ENCODE measurements at places on chromosomes 1 and 21.
A peak's percentile ranks its signal among the peaks of the same experiment; 100 is the strongest.

GRCh38 chr1:59985911-59986515 is 59.4 kb upstream of the CYP2J2 start:
- DNase-seq, result no peak

- no peak for DNase-seq
These were observed 119.9 kb downstream of the KCNJ15 start for GRCh38 chr21:38376693-38377092.

DNA sequence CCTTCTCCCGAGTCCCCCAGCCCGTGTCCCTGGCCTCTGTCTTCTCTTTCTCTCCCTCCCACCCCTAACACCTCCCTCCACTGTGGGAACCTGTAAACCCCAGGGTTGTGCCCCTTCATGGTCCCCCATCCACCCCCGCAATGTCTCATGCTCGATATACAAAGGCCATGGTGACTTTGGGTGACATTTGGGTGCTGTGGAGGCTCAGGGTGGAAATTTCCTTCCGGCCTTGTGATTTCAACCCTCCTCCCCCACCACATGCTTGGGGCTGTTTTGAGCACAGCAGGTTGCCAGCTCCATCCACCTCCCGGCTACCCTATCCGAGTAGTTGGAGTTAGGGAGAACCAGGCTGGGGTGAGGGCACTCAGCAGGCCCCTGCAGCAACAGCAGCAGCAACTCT is 25.7 kb upstream of the VPS13D start:
- DNase-seq, result no peak

DNA sequence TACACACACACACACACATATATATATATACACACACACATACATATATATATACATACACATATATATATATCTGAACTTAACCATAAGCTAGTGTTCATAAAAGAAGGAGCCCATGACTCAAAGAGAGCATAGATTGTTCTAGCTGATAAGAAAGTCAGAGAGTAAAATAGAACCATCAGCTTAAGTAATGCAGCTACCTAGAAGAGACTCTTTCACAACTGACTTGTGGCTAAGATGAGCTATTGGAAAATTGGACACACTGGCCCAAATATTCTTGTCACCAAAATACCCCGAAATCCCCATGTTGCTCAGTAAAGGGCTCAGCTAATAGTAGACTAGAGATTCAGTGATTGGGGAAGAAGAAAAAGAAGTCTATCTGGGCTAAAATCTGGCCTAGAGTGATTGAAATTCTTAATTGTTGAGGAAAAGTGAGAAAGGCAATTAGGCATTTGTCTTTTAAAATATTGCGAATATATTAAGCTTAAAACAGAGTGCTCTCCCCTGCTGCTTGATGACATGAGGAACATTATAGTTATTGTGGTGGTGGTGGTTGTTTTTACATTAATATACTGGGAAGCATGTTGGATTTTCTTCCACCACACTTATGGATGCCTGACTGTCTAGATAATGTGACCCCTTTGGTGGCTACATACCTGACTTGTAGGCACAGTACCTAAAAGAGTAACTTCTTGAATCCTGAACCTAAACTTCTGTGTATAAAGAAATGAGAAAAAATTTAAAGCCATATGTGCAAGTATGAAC is 6.3 kb downstream of the SLAMF1 start:
- no peak for DNase-seq

GRCh38 chr1:173508541-173508940 is 31.4 kb downstream of the PRDX6 start:
- no peak for DNase-seq

DNA sequence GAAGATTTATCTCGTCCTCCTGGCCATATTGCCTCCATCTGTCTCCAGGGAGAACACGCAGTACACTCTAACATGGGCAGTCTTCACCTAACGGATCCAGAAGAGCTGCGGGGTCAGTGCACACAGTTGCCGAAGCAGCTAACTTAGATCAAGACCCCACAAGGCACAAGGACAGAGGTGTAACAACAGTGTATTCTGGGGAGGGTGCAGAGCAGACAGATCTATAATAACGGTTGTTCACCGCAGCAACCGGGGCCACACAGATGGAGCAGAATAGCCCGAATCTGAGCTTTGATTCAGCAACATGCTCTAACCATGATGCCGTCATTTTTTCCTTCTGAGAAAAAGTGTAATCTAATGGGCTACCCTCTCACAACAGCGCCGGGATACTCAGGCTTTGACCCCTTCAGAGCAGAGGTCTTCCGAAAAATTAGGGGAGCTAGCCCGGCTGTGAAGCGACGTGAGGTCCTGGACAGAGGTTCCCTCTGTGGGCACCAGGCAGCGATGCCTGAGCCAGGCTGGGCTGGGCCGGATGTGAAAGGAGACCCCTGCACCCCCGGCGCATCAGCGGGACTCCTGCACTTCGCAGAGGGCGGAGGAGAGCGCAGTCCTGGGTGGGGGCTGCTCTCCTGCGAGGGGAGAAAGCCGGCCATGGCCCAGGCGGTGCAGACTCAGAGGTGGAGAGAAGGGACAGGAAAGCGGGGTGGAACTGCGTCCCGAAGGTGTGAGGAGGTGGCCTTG is 57.5 kb downstream of the BCL9 start:
- peak; percentile 35 for DNase-seq

- no peak for DNase-seq
These were observed 33.7 kb downstream of the FBXO42 start for GRCh38 chr1:16318555-16318954.

DNA sequence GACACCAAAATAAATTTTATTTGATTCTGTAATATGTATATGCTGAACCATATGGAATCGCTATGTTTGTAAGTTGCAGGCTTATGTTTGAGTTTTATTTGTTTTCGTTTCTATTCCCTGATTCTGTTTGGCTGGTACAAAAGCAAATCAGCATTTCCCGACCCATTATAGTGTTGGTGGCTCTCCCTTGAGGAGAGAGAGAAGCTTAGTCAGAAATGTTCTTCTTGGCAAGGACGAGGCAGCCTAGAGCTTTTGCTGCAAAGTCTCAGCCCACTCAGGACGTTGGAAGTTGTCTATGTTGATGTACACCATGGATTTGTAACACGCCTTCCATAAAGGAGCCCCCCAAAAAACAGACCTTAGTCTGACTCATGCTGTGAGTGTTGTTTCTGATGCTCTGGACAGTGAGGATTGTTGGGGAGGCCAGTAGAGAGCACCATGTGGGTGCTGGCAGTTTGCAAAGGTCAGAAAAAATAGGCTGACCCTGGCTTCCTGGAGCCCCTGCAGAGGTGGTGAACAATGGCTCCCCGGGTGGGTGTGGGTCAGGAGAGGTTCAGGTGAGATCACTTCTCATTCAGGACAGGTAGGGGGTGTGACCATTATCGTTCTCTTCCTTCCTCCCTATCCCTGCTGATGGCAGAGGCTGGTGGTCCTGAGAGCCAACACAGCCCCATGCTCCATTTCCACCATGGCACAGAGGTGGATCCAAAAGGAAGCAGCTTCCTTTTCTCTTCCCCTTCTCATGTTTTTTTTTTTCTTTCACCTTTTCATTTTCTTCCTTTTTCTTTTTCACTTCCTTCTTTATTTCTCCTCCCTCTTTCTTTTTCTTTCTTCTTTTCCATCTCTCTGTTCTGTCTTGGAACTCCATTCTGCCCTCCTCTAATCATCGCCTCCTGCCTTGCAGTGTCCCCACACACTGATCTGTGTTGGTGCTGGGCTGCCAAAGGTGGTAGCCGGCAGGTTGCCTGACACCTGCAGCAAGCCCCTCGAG is 84.4 kb upstream of the CNTN2 start:
- DNase-seq, result no peak

GRCh38 chr1:114152508-114153260 is 985 bp downstream of the SYT6 start:
- DNase-seq, result no peak

- DNase-seq, result no peak
These were observed 267.6 kb upstream of the SGIP1 start for GRCh38 chr1:66266350-66266749.

DNA sequence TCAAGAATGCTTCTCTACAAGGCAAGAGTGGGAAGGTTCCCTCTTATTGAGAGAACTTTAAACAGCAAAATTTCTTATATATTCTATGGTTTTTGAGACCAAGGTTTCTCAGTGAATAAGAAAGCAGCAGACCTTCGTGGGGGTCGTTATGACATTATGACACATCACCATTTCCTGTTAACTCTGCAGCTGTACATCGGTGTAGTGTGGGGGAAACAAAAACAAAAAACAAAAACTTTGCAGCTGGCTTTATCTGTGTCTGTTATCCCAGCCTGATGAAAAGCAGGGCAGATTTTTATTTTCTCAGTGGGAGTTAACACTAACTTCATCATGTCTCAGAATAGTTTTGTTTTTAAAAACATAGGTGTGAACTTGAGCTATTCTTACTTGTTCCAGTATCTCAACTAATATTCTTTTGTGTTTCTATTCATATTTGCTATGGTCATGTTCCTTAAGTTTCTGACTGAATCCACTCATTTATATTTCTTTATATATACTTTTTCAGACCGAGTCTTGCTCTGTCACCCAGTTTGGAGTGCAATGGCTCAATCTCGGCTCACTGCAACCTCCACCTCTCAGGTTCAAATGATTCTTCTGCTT is 2.1 kb downstream of the SDE2 start:
- DNase-seq, result no peak

DNA sequence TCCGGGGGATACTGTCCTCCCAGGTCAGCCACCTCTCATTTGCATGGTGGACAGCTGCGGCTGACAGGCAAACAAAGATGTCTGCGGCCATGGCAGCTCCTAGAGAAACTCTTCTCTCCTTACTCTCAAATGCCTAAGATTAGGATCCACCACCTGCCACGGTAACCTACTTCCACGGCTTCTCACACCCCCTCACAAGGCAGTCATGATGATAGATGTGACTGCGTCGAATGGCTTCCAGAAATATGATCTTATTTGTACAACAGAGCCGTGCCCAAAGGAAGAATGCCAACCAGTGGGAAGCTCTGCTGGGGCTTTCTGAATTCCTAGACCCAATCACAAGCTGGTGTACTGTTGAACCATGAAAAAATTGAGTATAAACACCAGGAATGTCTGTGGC is 73.4 kb downstream of the BACE2 start:
- no peak for DNase-seq

DNA sequence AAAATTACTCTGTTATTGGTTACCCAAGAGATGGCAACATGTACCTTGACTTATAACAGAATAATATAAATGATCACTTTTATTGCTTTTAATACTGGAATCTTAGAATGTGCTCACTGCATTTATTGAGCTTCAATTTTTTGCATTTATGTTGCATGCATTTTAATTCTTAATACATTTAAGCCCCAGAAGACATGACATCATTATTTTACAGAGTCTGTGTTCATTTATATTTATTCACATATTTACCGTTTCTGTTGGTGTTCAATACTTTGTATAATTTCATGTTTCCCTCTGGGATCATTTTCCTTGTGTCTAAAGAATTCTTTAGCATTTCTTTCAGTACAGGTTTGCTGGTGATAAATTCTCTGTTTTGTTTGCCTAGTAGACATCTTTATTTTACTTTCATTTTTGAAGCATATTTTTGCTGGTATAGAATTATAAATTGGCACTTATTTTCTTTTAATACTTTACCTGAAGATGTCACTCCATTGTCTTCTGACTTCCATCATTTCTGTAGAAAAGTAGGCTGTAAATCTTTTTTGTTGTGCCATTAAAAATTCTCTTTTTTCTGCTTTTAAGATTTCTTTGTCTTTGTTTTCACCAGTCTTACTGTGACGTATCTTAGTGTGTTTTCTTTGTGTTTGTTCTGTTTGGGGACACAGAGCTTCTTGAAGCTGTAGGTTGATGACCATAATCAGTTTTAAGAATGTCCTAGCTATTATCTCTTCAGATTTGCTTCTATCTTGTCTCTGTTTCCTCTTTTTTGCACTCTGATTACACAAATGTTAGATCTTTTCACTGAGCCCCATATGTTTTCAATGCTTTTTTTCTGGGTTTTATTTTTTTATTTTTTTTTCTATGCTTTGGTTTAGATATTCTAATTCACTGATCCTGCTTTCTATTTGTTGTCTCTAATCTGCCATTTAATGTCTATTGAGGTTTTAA is 26.9 kb downstream of the DISP3 start:
- DNase-seq, result no peak

DNA sequence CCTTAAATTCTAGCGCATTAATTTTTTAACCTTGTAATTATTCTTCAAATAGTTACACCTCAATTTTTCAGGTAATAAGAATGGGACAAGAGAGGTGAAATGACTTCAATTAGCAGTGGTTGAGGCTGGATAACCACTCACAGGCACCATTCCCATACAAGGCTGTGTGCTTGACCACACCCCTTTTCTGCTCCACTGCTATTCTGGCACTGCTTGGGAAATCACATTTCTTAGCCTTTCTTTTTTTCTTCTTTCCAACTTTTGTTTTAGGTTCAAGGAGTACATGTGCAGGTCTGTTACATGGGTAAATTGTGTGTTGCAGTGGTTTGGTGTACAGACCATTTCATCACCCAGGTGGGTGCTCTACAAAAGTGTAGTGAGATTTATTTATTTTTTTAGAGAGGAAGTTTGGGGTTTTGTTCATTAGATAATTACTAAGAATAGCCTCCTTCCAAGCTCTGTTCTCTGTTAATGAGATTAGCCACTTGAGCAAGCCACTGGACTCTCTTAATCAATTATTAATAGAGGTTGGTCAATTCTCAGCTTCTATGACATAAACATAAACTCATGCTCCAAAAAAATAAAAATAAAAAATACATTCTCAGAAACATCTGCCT is 14.4 kb downstream of the ILDR2 start:
- no peak for DNase-seq

- DNase-seq, result no peak
These were observed 1.8 kb downstream of the HSF2BP start for GRCh38 chr21:43657355-43658087.

- DNase-seq, result no peak
These were observed 1.6 kb downstream of the CD84 start for GRCh38 chr1:160577671-160578070.

GRCh38 chr1:205583461-205584130 is 48.2 kb downstream of the ELK4 start:
- DNase-seq, result no peak

DNA sequence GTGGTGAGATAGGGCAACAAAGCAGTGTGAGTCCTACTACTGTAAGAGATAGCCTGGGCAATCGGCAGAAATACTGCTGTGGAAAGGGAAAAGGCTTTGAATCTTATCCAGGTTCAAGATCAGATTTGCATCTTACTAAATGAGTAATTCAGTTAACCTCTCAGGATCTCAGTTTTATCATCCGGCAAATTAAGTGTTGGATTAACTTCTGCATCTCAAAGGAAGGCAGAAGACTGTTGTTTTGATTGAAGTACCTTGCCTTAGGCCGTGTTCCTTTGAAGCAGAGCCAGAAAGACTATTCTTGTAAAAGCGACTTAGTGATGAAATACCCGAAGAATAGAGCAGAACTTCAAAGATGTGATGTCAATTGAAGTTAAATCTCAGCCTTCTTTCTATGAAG is 612.9 kb upstream of the USP24 start:
- no peak for DNase-seq

DNA sequence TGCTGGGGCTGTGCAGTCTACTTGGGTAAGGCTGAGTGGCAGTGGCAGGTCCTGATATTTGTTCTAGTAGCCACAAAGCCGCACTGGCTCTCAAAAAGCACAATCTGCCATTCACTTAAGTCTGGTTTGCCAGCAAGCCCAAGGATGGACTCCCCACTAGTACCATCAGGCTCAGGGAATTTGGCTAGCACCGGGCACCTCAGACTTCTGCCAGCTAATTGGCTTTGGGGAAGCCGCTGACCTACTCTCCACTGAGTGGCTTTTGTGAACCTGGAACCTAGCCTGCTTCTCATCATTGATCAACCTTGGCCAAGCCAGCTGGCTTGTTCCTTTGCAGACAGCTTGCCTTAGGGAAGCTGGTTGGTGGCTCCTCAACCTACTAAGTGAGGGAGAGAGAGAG is 83.1 kb downstream of the ESRRG start:
- DNase-seq, result no peak

GRCh38 chr1:154551474-154551873 is 7.0 kb downstream of the UBE2Q1 start:
- no peak for DNase-seq

All from activated CD4-positive, alpha-beta T cell treated with anti-CD3 and anti-CD28 coated beads for 1 hour (primary cell).